ENCODE measurements at places on chromosomes 13 and 19. TPM values are rescaled to one million over a fixed set of nuclear protein-coding genes. Genes with fewer than 3 reads are reported as not detected.

The ZNF460 gene
- total RNA-seq = 52.5 TPM

DNA sequence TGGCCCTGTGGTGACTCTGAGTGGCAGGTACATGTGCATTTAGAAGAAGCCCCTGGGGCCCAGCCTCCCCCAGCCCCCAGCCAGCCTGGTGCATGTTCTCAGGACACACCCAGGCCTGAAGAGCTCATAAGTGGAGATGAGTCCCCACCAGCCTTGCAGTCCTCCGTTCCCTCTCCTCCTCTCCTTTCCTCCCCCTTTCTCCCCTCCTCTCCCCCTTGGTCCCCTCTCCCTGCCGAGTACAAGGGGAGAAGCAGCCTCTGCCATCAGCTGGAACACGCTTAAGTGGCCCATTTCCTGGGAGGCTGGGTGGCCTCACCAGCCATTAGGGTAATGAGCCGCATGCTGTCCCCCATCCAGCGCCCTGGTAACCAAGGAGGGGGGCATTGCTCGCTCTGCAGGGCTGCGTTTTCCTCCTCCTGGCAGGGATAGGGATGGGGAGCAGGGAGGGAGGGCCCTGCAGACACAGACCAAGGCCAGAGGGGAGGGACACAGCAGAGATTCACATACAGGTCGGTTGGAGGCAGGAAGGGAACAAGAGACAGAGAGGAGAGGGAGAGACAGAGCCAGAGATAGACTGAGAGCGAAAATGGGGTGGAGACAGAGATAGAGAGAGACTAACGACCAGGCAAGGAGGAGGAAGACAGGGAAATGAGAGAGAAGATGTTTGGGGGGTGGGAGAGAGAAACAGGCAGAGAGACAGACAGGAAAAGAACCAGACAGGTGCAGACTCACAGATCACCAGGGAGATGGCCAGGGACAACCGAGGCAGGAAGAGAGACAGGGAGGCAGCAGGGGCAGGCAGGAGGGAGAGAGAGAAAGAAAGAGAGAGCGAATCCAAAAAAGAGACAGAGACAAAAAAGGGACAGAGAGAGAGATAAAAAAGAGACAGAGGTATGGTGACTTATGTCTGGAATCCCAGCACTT, 19.3 kb upstream of the DPP9 start:
- DNase-seq = no peak

The UNC13A gene
- 0.33 TPM for total RNA-seq

The ACP7 gene
- total RNA-seq = not detected

DNA sequence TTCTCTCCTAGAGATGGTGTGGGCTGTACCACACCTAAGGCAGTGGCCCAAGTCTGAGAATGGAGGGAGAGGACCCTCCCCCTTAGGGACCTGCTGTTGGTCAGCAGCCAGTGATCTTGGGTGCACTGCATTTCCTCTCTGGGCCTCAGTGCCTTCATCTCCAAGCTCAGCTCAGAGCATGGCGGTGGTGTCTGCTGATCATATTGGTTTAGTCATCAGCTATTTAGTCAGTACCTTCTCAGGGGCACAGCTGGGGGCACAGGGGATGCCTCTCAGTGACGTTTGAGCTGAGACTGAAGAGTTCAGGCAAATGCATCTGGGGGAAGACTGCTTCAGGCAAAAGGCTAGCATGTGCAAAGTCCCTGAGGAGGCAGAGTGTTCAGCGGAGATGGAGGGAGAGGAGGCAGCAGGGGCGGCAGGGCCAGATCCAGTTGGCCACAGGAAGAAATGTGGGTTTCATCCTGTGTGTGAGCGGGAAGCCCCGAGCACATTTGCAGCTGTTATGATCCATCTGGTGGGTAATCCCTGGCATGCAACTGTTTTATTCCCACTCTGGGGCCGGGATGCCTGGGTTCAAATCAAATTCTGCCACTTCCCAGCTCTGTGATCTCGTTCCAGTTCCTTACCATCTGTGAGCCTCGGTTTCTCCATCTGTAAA, 15.7 kb upstream of the PGLS start:
- no peak for DNase-seq

The ADGRE3 gene
- total RNA-seq = 2.4 TPM

DNA sequence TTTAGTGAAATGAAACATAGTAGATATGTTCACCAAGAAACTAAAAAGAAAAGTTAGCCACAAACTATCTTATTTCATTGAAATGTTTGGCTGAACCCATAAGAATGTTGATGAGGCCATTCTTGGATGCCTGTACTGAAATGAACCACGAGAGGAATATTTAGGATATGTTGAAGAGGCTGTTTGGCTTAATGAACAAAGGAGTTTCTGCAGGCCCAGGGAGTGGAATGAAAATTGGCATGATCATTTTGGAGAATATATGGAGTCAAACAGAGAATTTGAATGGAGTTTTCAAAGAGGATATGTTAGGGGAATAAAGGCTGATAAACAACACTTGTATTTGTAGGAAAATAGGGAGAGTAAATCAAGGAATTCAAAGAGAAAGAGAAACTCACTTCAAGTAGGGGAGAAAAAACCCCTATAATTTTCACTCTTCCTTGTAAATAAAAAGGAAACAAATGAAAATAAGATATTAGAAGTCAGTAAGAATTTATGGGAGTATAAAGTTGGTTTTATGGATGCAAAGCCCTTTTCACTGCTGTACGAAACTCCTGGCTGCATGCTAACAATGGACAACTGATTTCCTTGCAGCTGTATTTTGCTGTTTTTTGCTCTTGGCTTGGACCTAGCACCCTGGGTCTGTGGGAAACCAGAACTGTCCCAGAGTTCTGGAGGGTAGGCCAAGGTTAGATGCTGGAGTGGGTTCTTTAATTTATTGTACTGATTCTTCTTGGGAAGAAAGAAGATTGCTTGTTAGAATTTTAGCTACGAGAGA, 36.5 kb downstream of the KL start:
- DNase-seq = no peak

- DNase-seq = no peak
Observed at GRCh38 chr13:91652404-91653301, 254.2 kb downstream of the GPC5 start.

DNA sequence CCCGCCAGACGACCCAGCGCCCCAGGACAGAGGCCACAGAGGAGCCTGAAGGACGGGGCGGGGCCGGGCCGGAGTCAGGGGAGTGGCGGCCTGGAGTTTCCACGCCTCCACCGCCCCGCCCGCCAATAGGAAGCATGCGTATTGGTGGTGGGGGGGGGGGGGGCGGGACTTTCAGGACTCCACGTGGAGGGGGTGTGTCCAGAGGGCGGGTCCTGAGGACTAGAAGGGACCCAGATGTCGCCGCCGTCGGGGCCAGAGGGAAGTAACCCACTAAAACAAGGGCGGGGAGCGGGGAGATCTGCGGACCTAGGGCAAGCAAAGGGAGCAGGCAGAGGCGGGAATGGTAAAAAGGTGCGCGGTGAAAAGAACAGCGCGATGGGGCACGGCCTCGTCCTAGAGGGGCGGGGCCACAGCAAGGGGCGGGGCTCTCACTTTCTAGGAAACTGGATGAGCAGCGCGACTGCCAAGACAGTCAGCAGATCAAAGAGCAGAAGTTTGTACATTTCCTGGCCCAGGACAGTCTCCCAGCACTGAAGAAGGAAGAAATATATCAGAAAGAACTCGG, 2.8 kb upstream of the LENG1 start:
- DNase-seq = peak; percentile 95

GRCh38 chr13:102369302-102369701, 32.5 kb downstream of the FGF14 start:
- DNase-seq = no peak

DNA sequence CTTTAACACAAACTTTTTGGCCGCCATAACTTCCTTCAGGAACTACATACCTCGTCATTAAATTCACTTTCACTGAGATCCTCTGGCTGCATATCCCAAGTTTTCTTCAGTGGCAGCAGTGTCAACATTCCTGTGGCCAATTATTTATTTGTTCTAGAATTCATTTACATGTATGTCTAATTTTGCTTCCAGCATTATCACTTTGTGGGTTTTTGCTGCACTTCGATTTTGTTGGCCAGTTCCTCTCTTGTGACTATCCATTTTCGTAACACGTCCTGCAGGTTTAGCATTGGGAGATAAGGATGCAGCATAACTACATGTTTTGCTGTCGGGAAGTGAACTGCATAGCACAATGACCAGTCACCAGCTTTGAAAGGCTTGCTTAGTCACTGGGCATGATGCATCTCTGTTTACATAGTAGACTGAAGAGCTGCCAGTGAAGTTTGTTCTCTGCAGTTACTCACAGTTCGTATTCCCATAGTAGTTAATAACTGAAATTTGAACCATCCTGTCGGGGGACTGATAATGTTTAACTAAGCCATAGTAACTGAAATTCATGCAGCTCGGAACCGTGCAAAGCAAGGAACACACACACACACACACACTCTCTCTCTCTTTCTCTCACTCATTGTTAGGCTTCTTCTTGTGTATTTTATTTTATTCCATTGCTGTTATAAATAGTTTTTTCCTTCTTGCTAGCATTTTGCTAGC, 28.3 kb downstream of the ZNF507 start:
- no peak for DNase-seq

Measured in upper lobe of left lung (tissue), 6 donors.